Stomach (tissue), 19 donors: ENCODE measurements at places on chromosomes 7 and 10. TPM values are rescaled to one million over a fixed set of nuclear protein-coding genes. Genes with fewer than 3 reads are reported as not detected.

DNA sequence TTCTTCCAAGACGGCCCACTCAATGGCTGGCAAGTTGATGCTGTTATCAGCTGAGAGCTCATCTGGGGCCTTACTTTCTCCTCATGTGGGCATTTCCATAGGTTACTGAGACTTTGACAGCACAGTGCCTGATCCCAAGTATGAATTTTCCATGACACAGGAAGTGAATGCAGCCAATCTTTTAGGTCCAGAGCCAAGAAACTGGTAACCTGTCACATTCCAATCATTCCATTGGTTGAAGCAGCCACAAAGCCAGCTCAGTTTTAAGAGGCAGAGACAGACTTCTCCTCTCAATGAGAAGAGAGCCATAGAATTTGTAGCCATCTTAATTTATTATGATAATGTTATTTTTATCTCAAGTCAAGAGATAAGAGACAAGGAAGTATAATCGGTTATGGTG lies 775.5 kb downstream of the CNTNAP2 start:
- H3K4me1 ChIP-seq, result no peaks in the 10 kb centered on the region
- no peaks in the 10 kb centered on the region for H3K36me3 ChIP-seq
- H3K27ac ChIP-seq, result no peak overlapping the region
- no peak for DNase-seq

PTPRE gene
- 13.2 TPM for total RNA-seq

GRCh38 chr10:114138581-114138980 lies 35.4 kb downstream of the CCDC186 start:
- H3K4me1 ChIP-seq, result no peaks in the 10 kb centered on the region
- no peak overlapping the region for H3K4me3 ChIP-seq
- no peak overlapping the region for H3K27ac ChIP-seq
- peaks cover 20% of the 10 kb centered on the region for H3K36me3 ChIP-seq

LIPJ gene
- 5.3 TPM for total RNA-seq

DNA sequence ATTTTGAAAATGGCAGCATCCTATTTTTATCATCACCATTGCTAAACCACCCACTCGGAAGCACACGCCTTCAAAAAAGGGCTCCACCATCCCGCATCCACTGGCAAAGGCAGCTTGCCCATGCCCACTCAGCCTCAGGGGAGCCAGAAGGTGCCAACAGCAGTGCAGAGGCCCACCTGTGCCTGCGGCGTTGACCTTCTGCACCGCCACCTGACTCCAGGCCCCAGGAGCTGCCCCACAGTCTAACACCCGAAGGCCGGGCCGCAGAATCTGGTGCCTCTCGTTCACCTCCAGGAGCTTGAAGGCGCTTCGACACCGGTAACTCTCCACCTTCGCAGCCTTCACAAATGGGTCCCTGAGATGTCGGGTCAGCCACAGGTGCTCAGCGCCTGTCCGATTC lies 2.8 kb downstream of the MRM2 start:
- DNase-seq, result no peak
- peaks cover 30% of the 10 kb centered on the region for H3K4me1 ChIP-seq
- no peak overlapping the region for H3K4me3 ChIP-seq
- no peaks in the 10 kb centered on the region for H3K27me3 ChIP-seq
- peaks cover 54% of the 10 kb centered on the region for H3K36me3 ChIP-seq

- no peak for DNase-seq
- peak overlapping the region; percentile 56 for H3K27ac ChIP-seq
- H3K36me3 ChIP-seq, result no peaks in the 10 kb centered on the region
- peaks cover 79% of the 10 kb centered on the region for H3K4me1 ChIP-seq
- no peak overlapping the region for H3K4me3 ChIP-seq
Observed at GRCh38 chr10:113053091-113053490, 103.0 kb downstream of the TCF7L2 start.

DNA sequence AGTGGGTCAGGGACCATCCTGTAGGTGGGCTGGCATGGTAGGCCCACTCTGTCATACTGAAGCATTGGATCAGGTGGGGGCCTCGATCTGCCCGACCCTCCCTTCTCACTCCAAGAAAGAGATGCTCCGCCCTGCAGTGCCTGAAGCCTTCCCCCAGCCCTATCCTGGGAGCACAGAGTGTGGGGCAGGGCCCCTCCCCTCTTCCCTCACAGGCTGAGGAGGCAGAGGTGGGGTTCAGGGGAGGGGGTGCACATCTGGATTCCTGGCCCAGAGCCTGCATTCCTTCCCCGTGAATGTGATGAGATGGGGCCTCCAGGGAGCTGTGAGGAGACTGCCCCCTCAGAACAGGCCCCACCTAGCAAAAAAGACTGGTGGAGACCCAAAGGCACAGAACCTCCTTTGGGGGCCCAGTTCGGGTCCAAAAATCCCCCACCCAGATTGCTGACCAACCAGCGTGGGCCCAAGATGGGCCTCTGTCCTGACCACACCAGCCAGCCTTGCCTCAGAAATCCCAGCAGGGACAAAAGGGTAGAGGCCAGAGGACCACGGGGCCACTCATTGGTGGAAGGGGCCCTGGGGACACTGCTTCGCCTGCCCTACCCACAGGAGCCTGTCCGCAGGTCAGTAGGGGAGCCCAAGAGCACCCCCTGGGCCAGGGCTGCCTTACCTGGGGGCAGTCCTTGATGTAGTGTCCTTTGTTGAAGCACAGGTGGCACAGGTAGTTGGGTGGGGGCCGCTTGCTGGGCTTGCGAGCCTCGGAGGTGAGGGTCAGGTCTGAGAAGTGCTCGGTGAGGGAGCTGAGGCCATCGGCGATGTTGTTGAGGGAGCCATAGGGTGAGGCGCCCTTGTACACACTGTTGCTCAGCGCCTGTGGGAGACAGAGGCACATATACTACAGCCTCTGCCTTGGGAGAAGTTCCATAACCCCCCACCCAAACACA lies 13.3 kb downstream of the ZCCHC24 start:
- H3K36me3 ChIP-seq, result peaks cover 4% of the 10 kb centered on the region
- peak; percentile 63 for DNase-seq
- H3K4me1 ChIP-seq, result peaks cover 44% of the 10 kb centered on the region
- H3K27ac ChIP-seq, result peak overlapping the region; percentile 88
- H3K4me3 ChIP-seq, result no peak overlapping the region
- no peaks in the 10 kb centered on the region for H3K27me3 ChIP-seq

GRCh38 chr7:157509226-157509625 lies 172.4 kb downstream of the DNAJB6 start:
- no peaks in the 10 kb centered on the region for H3K36me3 ChIP-seq
- DNase-seq, result no peak
- H3K27ac ChIP-seq, result no peak overlapping the region
- peaks cover 35% of the 10 kb centered on the region for H3K27me3 ChIP-seq
- H3K4me3 ChIP-seq, result no peak overlapping the region

DNA sequence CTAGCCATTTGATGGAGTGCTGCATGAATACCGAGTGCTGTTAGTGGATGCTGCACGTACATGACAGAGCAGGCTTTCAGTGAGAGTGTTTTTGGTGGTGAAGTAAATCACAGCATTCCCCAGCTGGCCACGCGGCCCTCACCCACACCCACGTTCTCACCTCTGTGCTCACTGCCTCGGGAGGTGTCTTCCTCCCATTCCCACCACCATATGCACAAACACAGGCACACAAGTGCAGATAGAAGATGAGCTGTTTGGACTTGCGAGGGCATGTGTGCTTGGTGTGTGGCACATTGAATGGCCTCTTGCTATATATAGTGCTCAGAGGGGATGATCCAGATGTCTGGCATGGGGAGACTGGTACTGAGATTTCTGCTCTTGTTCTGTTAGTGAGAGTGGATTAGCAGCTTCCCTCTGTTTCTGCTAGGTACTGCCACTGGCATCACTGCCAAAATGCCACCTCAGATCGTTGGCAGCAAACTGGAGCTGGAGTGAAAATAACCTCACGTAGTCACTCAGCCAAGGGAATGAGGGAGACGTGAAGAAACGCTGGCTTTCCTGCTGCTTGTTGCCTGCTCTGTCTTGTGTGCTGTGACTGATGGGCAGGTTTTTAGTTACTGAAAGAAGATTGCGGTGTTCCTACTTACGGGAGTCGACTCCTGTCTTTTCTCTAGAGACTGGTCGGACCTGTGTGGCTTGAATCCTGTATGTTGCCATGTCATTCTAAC lies 19.1 kb downstream of the DNAJB6 start:
- H3K27ac ChIP-seq, result no peak overlapping the region
- H3K4me3 ChIP-seq, result no peak overlapping the region
- peaks cover 27% of the 10 kb centered on the region for H3K36me3 ChIP-seq
- H3K4me1 ChIP-seq, result peaks cover 90% of the 10 kb centered on the region
- no peaks in the 10 kb centered on the region for H3K27me3 ChIP-seq

GRCh38 chr10:112847778-112848177 lies 102.3 kb upstream of the TCF7L2 start:
- H3K4me3 ChIP-seq, result no peak overlapping the region
- DNase-seq, result no peak
- H3K4me1 ChIP-seq, result no peaks in the 10 kb centered on the region
- H3K27me3 ChIP-seq, result no peaks in the 10 kb centered on the region

DNA sequence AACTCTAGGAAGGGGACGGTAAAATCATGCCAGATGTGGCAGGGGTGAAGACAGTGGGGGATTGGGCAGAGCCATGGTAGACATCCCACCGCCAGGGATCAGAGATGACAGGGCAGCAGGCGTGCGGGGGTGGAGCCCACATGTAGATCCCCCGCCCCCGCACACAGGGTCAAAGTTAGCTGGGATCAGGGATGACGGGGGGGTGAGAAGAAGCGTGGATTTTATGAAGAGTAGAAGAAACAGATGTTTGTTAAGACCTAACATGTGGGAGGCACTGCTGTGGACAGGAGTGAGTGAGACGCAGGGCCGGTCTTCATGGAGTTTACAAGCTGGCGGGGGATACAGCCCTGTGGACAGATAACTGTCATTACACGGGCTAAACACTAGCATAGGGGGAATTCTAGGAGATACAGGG lies 154.0 kb upstream of the KLF14 start:
- H3K27me3 ChIP-seq, result no peaks in the 10 kb centered on the region
- H3K36me3 ChIP-seq, result peaks cover 48% of the 10 kb centered on the region
- DNase-seq, result no peak
- H3K4me1 ChIP-seq, result peaks cover 75% of the 10 kb centered on the region
- H3K4me3 ChIP-seq, result no peak overlapping the region

IKZF5 gene
- total RNA-seq, result 11.2 TPM

GRCh38 chr7:151289891-151290290 lies 41.4 kb upstream of the SMARCD3 start:
- no peaks in the 10 kb centered on the region for H3K4me1 ChIP-seq
- no peak overlapping the region for H3K4me3 ChIP-seq
- no peak overlapping the region for H3K27ac ChIP-seq
- H3K27me3 ChIP-seq, result no peaks in the 10 kb centered on the region

DNA sequence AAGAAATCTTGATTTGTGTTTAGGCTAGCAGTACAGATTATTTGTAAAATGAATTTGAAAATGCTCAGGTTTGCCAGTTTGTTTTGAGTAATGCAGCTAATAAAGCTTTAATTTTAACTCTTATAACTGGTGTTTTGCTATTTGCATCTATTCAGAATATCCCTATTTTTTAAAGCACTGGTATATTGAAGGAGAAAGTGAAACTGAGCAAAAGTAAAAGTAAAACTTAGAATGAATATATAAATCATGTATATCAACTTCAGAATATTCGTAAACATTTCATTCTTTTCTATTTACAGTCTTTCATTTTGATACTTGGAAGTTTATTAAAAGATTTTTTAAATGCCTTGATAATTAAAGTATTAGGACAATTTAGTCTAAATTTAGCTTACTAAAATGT lies 26.2 kb downstream of the TASOR2 start:
- H3K4me1 ChIP-seq, result peaks cover 5% of the 10 kb centered on the region
- no peak overlapping the region for H3K27ac ChIP-seq
- H3K36me3 ChIP-seq, result no peaks in the 10 kb centered on the region
- no peaks in the 10 kb centered on the region for H3K27me3 ChIP-seq
- H3K4me3 ChIP-seq, result no peak overlapping the region

C7orf57 gene
- total RNA-seq, result not detected

PON1 gene
- total RNA-seq, result not detected

GRCh38 chr7:13336227-13336626 lies 648.8 kb downstream of the ARL4A start:
- no peak overlapping the region for H3K27ac ChIP-seq
- H3K27me3 ChIP-seq, result no peaks in the 10 kb centered on the region
- no peaks in the 10 kb centered on the region for H3K4me1 ChIP-seq
- DNase-seq, result no peak
- no peaks in the 10 kb centered on the region for H3K36me3 ChIP-seq
- no peak overlapping the region for H3K4me3 ChIP-seq

CDK14 gene
- 0.58 TPM for total RNA-seq

DNA sequence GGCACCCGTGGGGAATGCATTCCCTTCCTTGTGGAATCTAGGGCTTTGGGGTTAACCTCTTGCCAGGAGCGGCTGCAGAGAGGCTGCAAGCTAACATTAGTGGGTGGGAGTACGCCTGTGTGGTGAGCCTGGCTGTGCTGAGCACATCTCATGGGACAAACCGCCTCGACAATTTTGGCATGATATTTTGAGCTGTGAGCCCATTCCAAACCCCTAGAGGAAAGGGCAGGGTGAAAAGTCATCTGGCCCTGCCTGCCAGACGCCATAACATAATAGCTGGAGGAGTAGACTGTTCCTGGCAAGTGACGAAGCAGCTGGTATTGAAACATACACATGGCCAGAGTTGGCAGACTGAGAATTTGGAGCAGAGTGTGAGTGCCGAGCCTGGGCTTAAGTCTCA lies 110.0 kb downstream of the TACC2 start:
- peak overlapping the region; percentile 38 for H3K27ac ChIP-seq
- no peaks in the 10 kb centered on the region for H3K27me3 ChIP-seq
- peaks cover 29% of the 10 kb centered on the region for H3K4me1 ChIP-seq
- no peaks in the 10 kb centered on the region for H3K36me3 ChIP-seq
- no peak for DNase-seq
